Cardiac septum (tissue), 1 donor: ENCODE measurements at places on chromosomes 2 and 18. TPM values are rescaled to one million over a fixed set of nuclear protein-coding genes. Genes with fewer than 3 reads are reported as not detected.

The CROCC2 gene
- not detected for total RNA-seq

The ATOH8 gene
- 21.0 TPM for total RNA-seq

The FBXO15 gene
- 0.51 TPM for total RNA-seq

The CETN1 gene
- not detected for total RNA-seq

The IHH gene
- total RNA-seq: not detected

DNA sequence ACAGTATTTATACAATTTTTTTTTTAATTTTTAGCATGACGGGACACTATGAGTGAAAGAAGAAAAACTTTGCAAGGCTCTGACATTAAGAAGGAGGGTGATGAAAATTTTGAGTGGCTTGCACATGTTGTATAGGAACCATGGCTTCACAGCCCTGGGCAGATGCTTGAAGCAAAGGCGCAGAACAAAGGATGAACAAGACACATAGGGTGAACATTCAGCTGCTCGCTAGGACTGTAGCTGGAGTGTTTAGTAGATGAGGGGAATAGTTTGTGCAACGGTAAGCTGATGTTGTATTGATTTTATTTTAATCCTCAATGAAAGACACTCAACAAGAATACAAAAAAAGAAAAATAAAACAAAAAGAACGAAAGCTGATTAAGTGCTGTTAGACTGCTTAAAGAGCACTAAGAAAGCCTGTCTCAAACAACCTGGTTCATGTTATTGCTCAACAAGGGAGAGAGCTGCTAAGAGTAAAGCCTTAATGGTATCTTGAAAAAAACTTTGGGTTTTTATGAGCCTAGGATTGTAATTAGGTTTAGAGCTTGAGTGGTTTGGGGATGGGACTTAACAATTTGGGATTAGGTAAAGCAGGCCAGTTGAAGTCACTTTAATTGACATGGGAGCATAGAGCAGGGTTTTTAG lies 41.2 kb upstream of the GCFC2 start:
- no peak for DNase-seq

GRCh38 chr2:177712462-177712861 lies 319.9 kb downstream of the AGPS start:
- DNase-seq: no peak

- no peak for DNase-seq
These were observed 36.1 kb downstream of the SDC1 start for GRCh38 chr2:20188851-20189250.

DNA sequence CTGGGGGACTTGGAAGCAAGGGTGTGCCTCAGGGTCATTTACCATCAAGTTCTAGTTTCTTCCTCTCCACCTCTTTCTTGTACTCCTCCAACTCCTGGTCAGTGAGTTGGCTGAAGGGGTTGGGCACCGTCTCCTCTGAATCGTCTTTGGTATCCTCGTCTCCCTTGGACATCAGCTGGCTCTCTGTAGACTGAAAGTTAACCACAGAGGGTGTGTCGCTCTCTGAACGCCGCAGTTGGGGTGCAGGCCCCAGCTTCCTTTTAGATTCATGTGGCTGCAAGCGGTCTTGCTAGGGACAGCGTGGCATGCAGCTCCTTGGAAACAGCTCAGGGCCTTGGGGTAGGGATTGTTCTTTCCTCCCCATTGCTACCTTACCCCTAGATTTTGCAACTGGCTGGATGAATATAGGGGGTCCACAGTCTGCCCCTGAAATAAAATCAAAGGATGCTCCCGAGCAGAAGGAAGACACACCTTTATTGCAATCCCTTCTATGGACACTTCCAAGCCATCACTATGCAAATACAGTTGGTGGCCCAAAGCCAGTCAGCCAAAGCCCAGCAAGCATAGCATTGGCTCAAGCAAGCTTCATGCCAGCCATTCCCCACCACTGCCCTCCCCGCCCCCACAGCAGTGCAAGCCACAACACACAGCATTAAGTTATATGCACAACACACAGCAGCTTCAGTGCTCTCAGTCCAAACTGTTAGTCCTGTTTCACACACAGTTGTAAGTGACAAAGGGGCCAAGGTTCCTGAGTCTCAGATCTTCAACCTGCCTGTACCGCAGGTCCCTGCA lies 93.2 kb downstream of the ADD2 start:
- peak; percentile 39 for DNase-seq

DNA sequence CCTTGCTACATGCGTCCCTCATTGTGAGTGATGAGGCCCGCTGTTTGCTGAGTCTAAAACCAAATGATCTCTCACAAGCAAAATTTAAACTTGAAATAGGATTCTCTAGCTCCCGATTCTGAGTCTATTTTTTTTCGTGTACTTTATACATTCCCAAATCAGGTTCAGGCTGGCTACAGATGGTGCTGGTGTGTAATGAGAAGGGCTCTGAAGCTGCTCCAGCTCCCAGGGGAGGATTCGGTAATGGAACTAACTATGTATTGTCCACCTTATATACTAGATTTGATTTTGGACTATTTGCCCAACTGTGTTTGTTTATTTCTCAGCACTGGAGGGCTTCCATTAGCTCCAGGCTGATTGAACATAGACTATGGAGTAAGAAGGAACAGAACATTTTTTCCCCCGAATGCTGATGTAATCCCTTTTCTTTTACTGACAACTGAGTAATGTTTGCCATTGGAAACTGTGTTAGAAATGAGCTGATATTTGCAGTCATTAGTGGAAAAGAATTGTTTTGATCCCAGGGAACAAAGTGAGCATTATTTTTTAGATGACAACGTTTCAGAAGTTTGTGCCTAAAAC lies 274.0 kb upstream of the FIGN start:
- DNase-seq: no peak

GRCh38 chr2:181738074-181738473 lies 57.8 kb upstream of the NEUROD1 start:
- no peak for DNase-seq

DNA sequence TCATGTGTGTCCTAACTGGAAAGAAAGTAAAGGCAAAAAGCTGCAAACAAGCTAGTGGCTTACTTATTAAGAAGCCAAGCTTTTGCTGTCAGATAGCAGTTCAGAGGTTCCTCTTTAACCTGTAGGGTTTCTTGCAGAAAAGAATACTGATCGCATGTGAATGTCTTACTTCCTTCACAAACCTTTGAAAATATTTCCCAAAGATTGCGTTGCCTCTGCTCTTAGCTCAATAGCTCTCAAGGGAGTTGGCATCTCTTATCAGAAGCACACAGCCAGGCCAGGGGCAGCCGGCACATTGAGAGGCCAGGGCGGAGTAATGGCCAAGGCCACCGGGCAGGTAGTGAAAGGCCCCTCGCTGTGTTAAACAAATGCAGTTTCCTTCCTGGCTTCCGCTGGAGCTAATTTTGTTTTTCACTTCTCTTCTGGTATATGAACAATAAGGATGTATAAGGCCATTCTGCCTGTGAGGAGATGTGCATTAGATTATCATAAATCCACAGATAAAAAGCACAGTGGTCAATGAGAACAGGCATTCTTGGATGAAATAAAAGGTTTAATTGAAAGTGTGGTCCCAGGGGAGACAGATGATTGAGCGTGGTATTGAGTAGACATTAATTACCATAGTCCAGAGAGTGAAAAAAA lies 542.4 kb upstream of the NRP2 start:
- DNase-seq: no peak

GRCh38 chr2:18961991-18962421 lies 372.6 kb upstream of the NT5C1B start:
- DNase-seq: no peak

DNA sequence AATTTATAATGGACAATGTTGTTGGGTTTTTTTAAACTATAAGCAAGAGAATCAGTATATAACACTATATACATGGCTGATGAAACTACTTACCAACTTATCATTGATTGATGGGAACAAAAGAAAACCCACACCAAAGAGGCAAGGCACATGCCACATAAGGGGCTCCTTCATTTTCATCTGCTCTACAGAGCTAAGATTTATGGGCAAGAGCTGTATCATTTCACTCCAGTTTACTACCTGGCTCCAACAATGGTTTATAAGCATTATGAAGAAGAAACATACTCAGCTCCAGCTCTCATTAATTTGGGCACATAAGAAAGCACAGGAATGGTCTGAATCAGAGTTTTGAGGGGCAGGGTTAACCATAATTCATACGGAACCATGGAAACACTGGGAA lies 283.3 kb downstream of the AGPS start:
- DNase-seq: no peak

DNA sequence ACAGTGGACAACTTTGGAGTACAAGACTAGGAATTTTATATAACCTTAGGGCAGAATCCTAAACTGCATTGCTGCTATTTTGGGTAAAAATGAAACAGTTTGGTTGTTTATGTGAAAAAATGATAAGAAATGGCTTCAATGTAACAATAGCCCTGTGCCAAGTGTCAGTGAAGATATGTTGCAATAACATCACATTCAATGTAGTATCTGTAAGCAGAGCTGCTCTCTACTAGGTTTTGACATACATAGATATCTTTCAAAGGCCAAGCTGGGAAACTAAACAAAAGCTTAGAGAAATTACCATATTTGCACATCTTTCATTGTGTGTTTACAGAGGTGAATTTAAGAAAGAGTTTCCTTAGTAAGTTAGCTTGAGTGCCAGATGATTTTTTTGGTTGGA lies 135.0 kb upstream of the DOK6 start:
- no peak for DNase-seq

DNA sequence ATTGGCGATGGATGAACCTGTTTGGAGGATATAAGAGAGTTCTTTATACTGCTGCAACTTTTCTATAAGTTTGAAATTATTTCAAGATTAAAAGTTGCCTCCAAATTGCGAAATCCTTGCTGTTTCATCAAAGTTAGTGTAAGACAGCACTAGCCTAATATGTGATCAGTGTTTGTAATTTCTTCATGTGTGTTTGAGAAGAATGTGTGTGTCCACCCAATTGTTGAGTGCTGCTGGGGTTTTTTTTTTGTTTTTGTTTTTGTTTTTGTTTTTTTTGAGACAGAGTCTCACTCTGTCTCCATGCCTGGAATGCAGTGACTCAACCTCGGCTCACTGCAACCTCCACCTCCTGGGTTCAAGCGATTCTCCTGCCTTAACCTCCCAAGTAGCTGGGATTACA lies 33.4 kb downstream of the CDK15 start:
- no peak for DNase-seq

GRCh38 chr18:59814891-59815290 lies 84.9 kb upstream of the PMAIP1 start:
- no peak for DNase-seq

DNA sequence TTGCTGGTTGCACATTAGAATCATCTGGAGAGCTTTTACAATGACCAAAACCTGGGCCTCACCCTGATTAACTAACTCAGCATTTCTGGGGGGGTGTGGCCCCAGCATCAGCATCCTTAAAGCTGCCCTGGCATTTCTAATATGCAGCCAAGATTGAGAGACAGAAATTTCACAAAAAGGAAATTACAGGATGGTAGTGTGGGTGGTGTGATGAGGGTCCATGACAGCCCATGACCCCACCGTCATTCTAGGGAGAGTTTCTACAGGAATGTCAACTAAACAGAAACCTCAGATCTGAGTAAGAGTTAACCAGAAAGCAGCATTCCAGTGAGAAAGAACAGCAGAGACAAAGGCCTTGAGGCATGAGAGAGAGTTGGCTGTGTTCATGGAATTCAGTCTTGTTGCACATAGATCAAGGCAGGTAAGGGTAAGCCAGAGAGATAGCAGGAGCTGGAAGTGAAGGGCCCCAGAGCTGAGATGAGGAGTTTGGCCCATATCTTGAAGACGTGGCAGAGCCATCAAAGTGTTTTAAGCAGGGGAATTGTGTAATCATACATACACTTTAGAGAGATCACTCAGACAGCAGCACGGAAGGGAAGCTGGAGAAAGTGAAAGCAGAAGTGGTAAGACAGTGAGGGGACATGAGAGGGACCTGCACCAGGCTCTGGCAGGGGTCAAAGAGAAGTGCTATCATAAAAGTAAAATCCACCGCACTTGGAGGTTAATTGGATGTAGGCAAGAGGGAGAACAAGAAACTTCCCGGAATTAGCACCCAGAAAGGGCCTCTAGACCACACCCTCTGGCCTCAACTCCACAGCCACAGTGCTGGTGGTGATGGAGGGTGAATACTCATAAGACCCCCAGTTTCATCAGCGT lies 7.8 kb upstream of the TRABD2A start:
- no peak for DNase-seq

DNA sequence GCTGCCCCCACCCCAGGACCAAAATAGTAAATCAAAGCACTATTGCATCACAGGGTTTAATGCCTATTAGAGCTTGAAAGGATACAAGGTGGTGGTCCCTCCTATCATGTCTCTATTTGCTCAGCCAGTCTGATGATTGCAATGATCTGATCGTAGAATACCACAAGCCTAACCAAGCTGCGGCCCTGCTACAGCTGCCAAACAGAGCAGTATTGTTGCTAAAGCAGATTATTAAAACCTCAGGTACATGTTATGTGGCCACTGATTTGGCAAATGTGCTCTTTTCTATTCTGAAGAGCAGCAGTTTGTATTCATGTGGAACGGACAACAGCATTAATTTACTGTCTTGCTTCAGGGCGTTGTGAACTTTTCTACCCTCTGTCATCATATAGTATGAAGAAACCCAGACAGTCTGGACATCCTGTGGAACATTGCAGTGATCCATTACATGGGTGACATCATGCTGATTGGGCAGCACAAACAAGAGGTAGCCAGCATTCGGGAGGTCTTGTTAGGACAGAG lies 8.4 kb upstream of the VAPA start:
- DNase-seq: no peak

DNA sequence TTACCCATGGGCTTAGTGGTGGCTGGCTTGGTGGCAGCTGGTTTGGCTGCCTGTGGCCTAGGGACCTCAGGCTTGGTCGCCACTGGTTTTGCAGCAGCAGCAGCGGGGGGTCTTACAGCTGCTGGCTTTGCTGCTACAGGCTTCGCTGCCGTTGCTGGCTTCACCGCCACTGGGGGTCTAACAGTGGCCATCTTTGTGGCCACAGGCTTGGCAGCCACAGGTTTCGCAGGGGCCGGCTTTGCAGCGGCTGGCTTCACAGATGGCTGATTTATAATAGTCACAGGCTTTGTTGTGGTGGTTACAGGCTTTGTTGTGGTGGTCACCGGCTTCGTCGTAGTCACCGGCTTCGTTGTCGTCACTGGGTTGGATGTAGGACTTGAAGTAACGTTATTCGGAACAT lies 77.8 kb downstream of the COL6A3 start:
- no peak for DNase-seq
